ENCODE measurements at places on chromosomes 11 and 22. TPM values are rescaled to one million over a fixed set of nuclear protein-coding genes. Genes with fewer than 3 reads are reported as not detected.

GRCh38 chr22:28714043-28714628, 27.5 kb downstream of the CHEK2 start:
- no peaks in the 10 kb centered on the region for H3K36me3 ChIP-seq
- no peak overlapping the region for H3K27ac ChIP-seq
- H3K27me3 ChIP-seq = no peaks in the 10 kb centered on the region
- H3K4me3 ChIP-seq = no peak overlapping the region
- DNase-seq = no peak

- H3K27me3 ChIP-seq = no peaks in the 10 kb centered on the region
- no peak overlapping the region for H3K27ac ChIP-seq
- no peak overlapping the region for H3K4me3 ChIP-seq
- DNase-seq = no peak
- no peaks in the 10 kb centered on the region for H3K36me3 ChIP-seq
Measured at GRCh38 chr22:38213319-38213989, 11.7 kb downstream of the MAFF start.

DNA sequence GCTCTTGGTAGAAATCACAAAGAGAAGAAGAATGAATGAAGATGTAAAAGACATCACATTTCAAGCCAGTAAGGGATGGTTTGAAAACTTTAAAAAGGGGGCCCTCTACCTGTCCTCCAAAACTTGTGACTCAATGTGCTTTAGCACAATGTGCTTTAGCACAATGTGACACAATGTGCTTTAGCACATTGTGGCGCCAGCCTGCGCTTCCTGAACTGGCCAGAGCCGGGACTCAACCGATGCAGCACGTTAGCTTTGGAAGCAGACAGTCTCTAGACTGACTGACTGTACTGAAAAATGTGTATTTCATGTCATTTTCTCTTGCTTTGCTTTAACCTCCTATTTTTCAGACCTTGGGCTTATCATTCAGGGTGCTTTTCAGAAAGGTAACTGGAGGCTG, 63.5 kb downstream of the FAM83F start:
- no peaks in the 10 kb centered on the region for H3K27me3 ChIP-seq
- H3K27ac ChIP-seq = no peak overlapping the region
- H3K4me1 ChIP-seq = peaks cover 21% of the 10 kb centered on the region
- H3K36me3 ChIP-seq = no peaks in the 10 kb centered on the region
- no peak overlapping the region for H3K4me3 ChIP-seq

Gene MYOD1
- total RNA-seq = not detected

Gene RAB36
- total RNA-seq = 5.3 TPM

Gene IL10RA
- 14.8 TPM for total RNA-seq

Gene EEF1G
- total RNA-seq = 1,344 TPM

Data from sigmoid colon (tissue), 7 donors.